ENCODE measurements at places on chromosomes 6 and 20.

DNA sequence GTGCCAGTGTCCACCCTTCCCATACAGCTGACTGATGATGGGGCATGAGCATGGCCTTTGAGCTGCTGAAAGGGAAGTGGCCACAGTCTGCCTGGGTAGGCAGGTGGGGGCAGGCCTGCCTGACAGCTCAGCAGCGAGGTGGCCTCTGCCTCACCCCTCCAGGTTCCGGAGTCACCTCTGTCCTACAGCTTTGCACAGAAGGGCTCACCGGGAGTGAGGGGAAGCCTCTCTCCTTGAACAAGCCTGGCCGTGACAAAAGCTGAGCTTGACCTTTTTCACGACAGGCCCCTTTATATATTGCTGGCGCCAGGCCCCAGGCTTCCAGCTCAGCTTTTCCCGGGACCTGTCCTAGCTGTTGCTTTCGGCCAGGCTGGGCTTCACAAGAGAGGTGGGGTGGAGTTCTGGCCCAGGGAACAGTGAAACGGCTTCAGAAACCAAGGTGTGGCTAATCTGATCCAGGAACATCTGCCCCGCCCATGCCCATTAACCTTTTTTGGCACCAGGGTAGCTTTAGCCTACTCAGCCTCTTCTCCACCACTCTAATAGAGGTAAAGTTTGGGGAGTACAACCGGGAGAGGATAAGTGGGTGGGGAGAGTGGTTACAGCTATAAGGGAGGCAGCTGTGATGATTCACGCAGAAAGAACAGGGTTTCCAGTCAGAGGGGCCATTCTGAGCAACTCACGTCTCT, 42.9 kb downstream of the C6orf132 start:
- DNase-seq, result no peak

DNA sequence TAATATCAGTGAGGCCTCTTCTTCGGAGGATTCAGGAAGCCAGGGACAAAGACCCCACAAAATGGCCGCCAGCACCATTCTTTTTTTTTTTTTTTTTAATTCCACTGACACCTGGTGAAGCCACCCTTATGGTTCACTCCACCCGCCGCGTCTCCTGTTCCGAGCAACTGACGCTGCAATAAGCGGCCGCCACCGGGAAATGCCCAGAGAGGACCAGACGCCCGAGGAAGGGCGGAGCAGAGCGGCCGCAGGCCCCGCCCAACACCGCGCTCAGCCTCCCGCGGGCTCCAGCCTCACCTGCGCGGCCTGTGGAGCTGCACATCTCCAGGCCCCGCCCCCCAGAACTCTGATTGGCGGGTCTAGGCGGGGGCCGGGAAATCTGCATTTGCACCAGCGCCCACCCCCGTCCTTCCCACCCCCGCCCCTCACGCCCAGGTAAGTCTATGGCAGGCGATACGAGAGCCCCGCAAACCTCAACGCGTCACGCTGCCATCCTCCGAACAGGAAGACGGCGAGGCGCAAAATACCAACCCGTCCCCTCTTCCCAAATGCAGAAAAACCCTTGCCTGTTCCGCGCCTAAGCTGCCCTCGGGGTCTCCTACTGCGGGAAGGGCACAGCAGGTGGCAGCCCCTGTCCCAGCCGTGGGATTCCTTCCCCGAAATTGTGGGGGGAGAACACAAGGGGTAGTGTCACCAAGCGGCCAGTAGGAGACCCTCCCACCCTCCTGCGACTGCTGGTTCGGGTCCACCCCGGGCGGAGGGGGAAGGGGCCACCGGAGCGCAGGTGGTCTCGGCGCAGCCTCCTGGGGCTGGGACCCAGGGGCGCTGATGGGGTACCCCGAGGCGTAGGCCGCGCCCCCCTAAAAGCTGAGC, 960 bp downstream of the ATP9A start:
- DNase-seq, result peak; percentile 87

- DNase-seq, result no peak
Observed at GRCh38 chr20:53664121-53664520, 70.5 kb upstream of the ZNF217 start.

GRCh38 chr6:11824986-11825385, 46.4 kb upstream of the ADTRP start:
- DNase-seq, result no peak

DNA sequence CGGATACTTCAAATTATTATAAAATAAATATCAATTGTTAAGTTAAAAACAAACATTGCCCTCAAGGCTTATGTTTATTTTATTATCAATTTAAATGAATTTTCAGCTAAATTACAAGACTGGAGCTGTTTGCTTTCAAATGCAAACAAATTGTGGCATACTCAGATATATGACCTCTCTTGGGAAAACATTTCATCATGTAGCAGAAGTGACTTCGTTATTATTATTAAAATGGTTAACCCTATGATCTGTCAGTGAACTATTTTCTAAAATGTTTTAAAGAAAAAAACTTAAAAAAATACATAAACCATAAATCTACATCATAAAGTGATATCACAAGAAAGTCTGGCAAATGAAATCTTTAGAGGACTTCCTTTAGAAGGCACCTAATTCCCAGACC, 72.5 kb downstream of the MAN1A1 start:
- DNase-seq, result no peak

- no peak for DNase-seq
Observed at GRCh38 chr6:44940367-44940766, 387.8 kb upstream of the RUNX2 start.

- DNase-seq, result no peak
Observed at GRCh38 chr20:408843-409696, 971 bp downstream of the RBCK1 start.

- no peak for DNase-seq
Observed at GRCh38 chr6:37600312-37600916, 97.3 kb downstream of the MDGA1 start.

GRCh38 chr20:39295301-39295700, 333.2 kb downstream of the DHX35 start:
- no peak for DNase-seq

- DNase-seq, result no peak
Observed at GRCh38 chr6:36692220-36692619, 5.4 kb upstream of the RAB44 start.

GRCh38 chr6:22367346-22367745, 70.5 kb upstream of the PRL start:
- no peak for DNase-seq

DNA sequence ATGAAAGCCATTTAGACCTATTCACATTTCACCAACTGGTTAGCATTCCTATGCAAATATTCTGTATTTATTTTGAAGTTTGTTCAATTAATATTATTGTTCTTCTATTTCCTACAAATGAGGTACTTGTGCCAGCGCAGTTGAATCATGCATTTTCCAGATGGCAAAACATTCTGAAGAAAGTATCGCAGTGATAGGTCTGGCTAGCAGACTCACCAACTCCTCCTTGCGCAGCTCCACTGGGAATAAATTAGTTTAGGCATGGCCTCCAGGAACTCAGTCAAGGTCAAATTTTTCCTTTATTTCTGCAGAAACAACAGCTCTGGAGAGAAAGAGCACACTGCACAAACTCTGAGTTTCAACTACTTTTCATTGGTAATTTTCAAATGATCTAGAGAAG, 437.7 kb downstream of the COL12A1 start:
- DNase-seq, result no peak

- DNase-seq, result no peak
Observed at GRCh38 chr6:139442188-139442671, 67.8 kb upstream of the CITED2 start.

DNA sequence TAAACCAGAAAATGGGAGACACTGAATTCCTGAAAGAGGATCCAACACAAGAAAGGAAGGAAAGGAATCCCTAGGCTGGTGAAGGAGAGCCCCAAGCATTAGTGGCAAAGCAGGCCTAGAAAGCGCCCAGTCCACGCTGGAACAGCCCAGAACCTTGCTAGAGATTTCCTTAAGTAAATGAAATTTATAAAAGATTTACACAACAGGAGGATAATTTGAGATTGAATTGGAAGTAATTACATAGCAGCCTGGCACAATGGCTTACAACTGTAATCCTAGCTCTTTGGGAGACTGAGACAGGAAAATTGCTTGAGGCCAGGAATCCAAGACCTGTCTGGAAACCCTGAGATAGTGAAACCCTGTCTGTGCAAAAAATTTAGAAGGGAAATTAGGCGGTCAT, 26.8 kb upstream of the C20orf144 start:
- no peak for DNase-seq

DNA sequence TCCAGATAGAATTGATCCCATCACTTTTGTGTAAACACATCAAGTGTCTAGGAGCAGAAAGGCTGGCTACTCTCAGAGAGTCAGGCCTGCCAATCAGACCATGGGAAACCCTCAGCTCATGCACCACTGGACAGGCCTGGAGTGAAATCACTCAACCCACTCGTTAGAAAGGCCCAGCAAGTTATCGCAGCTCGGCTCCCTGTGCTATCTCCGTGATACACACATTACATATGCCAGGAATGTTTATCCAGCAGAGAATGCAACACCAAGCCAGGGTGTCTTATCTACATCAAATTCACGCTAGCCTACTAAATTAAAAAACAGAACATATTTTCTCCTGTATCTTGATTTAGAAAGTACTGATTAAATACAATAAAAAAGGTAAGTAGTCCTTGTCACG, 232.4 kb upstream of the FOXQ1 start:
- no peak for DNase-seq

DNA sequence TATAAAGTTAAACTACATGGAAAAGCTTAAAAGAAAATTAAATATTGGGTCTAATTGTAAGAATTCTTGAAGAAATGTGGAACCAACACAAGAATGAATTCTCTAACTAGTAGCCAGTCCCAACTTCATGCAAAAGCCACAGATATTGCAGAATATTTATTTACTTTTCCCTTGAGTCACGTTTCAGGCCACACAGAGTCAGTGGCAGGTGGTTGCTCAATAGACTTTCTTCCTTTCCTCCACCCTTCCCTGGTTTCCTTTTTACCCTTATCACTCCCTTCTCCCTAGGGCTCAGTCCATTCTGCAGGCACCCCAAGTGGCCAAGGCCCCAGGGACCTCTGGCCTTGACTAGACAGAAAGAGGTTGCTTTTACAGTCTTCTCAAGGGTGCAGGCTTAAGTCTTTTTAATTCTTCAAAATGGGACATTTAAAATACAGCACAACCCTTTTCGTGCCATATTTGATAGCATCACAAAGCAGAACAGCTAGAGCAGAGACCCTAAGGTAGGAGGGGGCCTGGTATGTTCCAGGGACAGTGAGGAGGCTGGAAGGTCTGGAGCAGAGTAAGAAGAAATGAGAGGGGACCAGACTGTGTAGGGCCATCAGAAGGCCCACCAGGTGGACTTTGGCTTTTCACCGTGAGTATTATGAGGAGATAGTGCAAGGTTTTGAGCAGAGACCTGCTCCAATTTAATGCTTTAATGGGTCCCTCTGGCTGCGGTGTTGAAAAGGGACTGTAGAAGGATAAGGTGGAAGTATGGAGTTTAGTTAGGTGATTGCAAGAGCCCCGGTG, 65.0 kb downstream of the HDDC2 start:
- no peak for DNase-seq

- DNase-seq, result no peak
Observed at GRCh38 chr20:43365691-43366090, 92.0 kb upstream of the SRSF6 start.

DNA sequence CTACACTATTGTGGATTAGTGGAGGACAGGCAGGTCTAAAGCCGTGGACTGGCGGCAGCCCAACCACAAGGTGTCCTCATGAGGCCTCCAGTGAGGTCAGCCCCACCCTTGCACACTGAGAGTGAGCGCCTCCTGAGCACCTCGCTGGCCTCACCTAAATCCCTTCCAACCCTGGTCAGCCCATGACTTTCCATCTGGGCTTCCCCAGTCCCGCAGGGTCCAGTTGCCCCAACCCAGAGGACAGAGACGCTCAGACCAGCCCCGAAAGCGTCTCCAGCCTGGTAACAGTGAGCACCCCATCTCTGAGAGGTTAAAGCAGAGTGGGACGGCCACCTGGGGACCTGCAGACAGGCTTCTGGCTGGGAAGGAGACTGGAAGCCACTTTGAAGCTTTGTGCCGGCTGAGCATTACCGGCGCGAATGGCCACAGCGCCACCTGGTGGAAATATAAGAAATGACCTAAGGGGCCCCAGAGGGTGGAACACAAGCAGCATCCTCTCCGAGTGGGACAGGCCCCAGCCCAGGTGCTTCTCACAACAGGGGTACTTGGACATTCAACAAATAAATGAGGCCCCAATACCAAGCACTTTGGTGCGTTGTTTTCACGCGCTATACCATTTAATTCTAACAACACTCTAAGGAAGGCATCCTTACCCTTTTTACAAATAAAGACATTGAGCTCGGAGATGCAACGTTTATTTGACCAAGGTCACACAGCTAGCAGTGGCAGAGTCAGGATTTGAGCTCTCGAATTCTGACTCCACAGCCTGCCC, 65.7 kb upstream of the TOP1 start:
- peak; percentile 82 for DNase-seq

GRCh38 chr6:154491567-154492470, 18.7 kb downstream of the CNKSR3 start:
- no peak for DNase-seq

- DNase-seq, result no peak
Observed at GRCh38 chr6:135586844-135587243, 89.3 kb upstream of the AHI1 start.

DNA sequence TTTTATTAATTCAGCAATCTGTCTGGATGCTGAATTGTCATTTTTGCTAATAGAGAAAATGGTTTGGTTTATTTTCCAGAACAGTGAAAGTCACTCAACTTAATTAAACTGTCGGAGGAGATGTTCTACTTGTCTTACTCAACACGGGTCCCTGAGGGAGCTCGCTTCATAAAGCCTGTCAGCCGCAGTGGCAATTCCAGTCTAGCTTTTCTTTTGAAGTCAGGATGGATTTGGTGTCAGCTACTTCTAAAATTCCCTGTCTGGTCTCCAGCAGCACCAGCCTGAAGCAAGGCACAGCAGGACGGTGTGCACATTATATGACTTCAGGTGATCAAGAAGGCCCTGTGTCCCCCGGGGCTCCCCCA, 261.5 kb downstream of the SLC24A3 start:
- DNase-seq, result peak; percentile 39

GRCh38 chr6:82363428-82364086, at the start of gene TPBG:
TSS of gene TPBG (plus strand) at chr6:82363817. CDS start at chr6:82364962, 1,145 bp downstream.
- peak; percentile 71 for DNase-seq

- DNase-seq, result peak; percentile 27
Observed at GRCh38 chr6:156731396-156731795, 45.8 kb upstream of the ARID1B start.

- DNase-seq, result peak; percentile 19
Observed at GRCh38 chr6:95548188-95548786, 29.0 kb upstream of the MANEA start.

- no peak for DNase-seq
Observed at GRCh38 chr20:15867899-15868298, 705.3 kb downstream of the KIF16B start.

- DNase-seq, result no peak
Observed at GRCh38 chr6:113813142-113813541, 44.0 kb upstream of the MARCKS start.

- no peak for DNase-seq
Observed at GRCh38 chr6:34953061-34954025, 64.3 kb downstream of the ANKS1A start.

- peak; percentile 47 for DNase-seq
Observed at GRCh38 chr6:33313105-33313708, 671 bp downstream of the TAPBP start.

- DNase-seq, result peak; percentile 43
Observed at GRCh38 chr6:17600527-17601385, 654 bp downstream of the FAM8A1 start.

- DNase-seq, result no peak
Observed at GRCh38 chr6:119079283-119079809, 882 bp upstream of the FAM184A start.

GRCh38 chr20:23156842-23157423, 70.8 kb upstream of the CD93 start:
- DNase-seq, result no peak

Data from glutamatergic neuron (in vitro differentiated cells).